ENCODE measurements at places on chromosomes 6 and 20. TPM values are rescaled to one million over a fixed set of nuclear protein-coding genes. Genes with fewer than 3 reads are reported as not detected.

Gene LY86
- 3.6 TPM for total RNA-seq

Gene TMEM200A
- 5.5 TPM for total RNA-seq

Gene TUBB2B
- 0.63 TPM for total RNA-seq

Gene KHDRBS2
- total RNA-seq: not detected

Gene EPPIN
- not detected for total RNA-seq

DNA sequence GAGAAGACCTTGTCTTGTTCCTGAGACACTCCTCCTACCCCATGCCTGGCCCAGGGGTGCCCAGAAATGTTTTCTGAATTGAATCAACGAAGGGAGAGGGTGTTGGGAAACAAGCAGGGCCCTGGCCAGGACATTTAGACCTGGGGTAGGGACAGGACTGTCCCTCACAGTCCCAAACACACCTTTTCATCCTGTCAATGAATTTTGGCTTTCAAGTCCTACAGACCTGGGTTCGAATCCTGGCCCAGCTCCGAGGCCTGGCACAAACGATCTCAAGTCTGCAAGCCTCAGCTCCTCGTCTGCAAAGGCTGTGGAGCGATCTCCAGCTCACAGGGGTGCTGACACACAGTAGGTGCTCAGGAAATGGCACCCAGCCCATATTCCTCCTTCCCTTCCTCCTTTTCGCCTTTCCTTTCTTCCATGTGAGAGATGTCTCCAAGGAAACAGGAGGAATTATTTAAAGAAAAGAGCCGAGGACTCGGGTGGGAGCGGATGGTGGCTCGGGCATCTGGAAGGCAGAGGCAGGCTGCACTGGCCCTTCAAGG lies 7.3 kb upstream of the DLGAP4 start:
- no peak for DNase-seq

- DNase-seq: peak; percentile 36
These were observed 60.0 kb upstream of the BTN3A2 start for GRCh38 chr6:26304797-26305640.

- no peak for DNase-seq
These were observed 28.4 kb upstream of the GSTA3 start for GRCh38 chr6:52937908-52938307.

DNA sequence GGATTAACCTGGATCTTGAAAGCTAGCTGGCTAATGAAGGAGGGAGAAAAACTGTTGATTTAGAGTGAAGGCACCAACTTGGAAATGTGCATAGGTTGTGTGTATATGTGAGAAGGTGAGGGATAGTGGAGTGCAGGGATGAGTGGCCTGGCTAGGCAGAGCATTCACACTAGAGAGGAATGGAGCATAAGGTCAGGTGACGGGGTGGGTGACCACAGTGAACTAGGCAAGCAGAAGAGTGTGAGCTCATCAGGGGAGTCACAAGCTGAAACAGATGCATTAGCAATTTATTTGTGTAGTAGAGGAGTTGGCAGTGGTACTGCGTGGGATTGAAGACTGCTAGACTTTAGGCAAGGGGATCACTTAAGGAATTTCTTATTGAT lies 10.5 kb downstream of the ANKRD66 start:
- DNase-seq: no peak

DNA sequence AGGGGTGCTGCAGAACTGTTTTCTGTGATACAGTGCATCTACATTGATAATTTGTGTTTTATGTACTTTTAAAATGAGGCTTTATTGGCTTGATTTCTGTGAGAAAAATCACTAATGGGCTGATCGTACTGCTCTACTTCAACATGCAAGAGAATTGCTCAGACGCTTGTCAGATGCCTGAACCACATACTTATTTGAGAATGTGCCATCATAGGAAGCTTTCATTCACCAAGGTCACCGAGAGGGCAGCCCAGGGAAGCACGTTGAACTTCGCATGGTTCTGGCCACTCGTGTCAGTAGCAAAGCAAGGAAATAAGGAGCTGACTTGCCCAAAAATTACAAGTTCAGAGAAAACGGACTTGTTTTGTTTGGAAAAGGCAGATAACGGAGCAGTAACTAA lies 168.5 kb upstream of the AKAP12 start:
- no peak for DNase-seq

- DNase-seq: no peak
These were observed 20.6 kb downstream of the TNXB start for GRCh38 chr6:32088487-32089049.

GRCh38 chr20:17431621-17432364 lies 99.4 kb downstream of the BFSP1 start:
- no peak for DNase-seq

- DNase-seq: no peak
These were observed 19.7 kb upstream of the UTRN start for GRCh38 chr6:144265390-144265789.

DNA sequence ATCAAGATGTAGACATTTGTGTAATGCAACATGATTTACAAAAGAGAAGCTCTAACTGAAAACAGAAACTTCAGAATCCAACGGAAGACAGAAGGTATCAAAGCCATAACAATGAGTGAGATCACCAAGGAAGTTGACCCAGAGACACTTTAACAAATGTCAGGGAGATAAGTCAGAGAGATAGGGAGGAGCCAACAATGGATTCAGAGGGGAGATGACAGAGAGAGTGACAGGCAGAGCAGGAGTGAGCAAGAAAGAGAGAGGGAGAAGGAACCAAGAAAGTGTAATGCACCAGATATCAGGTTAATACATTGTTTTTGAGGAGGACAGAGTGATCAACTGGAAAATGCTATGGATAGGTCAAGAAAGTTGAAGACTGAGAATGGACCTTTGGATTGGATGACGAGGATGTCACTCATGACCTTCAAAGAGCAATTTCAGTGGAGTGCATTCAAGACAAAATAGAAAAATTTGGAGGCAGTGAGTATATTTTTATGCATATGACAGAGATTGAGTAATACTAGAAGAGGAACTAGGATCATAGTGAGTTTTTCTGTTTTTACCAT lies 86.6 kb downstream of the TRDN start:
- no peak for DNase-seq

DNA sequence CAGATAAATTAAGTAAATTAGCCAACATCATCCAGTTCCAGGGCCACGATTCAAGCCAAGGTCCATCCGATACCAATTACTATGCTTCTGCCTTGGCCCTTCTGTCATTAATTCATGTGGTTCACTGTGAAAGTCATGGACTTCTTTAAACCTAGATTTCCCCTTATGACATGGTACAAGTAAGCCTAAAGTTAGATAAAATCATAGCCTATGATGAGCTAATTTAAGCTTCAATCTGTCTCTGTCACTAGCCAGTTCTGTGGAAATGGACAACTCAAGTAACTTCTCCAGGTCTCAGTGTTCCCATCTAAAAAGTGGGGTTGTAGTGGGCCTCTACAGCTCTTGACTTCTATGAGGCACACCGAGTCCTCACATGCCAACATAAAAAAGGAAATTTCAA lies 225.5 kb upstream of the MARCKS start:
- no peak for DNase-seq

GRCh38 chr6:134217798-134218140 lies 100.1 kb downstream of the SGK1 start:
- no peak for DNase-seq

DNA sequence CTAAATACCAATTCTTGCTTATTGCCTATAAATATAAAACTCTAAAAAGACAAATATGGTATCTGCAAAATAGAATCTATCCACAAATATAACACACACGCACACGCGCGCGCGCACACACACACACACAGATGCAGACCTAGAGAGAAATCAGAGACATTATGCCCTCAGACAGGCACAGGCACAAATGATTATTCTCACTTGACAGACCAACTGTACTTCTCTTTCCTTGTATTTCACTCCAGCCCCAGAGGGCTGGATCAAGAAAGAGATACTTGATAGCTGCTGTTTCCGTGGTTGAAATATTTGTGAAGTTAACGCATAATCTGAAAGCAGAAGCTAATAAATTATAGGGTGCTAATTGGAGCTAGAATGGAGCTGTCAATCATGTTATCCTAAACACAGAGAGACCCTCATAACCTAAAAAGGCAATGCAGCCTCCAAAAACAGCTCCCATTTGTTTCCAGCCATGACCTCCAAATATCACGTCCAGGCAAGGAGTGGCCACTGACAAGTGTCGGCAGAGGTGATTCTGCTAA lies 11.5 kb downstream of the VGLL2 start:
- DNase-seq: no peak

DNA sequence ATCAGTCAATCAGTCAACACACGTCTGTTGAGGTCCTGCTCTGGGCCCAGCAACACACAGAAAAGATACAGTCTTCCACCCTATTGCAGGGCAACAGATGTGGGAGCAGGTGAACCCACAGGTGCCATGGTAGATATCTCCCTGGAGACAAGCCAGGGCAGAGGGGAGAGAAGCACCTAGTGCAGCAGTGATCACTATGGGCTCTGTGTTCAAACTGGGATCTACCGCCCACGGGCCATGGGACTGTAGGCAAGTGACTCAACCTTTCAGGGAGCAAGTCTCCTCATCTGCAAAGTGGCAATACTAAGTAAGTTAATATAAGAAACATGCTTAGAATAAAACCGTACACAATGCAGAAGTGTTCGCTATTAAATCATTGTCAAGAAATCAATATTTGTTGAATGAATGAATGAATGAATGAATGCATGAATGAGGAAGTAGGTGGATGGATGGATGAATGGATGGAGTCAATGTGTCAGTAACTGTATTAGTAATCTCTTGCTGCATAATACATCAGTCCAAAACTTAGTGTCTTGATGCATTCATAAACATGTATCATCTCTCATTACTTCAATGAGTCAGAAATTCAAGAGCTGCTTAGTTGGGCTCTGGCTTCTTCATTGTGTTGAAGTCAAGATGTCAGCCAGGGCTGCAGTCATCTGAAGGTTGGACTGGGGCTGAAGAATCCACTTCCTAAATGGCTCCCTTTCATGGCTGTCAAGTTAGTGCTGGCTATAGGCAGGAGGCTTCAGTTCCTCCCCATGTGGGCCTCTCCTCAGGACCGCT lies 31.9 kb upstream of the NFATC2 start:
- no peak for DNase-seq

DNA sequence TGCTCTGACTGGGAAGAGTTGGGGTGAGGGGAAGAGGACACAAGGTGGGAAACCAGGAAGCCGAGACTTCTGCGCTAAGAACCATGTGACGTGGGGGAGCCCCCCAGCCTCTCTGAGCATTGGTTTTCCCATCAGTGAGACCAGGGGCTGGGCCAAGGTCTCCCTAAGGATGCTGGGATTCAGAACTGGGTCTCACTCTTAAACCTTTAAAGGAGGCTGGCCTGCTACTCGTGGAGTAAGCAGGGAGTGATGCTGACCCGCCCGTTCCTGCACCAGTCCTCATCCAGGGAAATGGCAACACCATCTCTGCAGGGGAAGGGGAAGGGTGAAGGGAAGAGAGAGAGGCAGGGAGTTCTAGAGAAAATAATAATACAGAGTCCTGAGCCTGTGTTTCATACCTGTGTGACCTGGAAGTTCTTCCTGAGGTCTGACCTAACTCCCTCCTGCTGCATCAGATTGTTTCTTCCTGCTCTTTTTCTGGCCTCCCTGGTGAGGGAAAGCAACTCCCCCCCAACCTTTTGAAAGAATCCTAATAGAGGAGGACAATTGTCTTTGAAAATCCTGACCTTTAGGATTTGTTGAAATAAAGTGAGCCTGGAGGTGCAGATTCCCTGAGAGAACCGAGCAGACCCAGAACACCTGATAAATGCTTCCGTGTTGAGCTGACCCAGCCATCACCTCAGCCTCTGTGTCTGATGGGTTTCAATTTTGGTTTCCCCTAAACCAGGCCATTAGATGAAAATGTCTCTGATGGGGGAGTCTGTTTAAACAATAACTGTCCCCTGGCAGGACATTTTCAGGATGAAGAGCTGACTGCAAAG lies 3.0 kb upstream of the GRM4 start:
- DNase-seq: no peak

DNA sequence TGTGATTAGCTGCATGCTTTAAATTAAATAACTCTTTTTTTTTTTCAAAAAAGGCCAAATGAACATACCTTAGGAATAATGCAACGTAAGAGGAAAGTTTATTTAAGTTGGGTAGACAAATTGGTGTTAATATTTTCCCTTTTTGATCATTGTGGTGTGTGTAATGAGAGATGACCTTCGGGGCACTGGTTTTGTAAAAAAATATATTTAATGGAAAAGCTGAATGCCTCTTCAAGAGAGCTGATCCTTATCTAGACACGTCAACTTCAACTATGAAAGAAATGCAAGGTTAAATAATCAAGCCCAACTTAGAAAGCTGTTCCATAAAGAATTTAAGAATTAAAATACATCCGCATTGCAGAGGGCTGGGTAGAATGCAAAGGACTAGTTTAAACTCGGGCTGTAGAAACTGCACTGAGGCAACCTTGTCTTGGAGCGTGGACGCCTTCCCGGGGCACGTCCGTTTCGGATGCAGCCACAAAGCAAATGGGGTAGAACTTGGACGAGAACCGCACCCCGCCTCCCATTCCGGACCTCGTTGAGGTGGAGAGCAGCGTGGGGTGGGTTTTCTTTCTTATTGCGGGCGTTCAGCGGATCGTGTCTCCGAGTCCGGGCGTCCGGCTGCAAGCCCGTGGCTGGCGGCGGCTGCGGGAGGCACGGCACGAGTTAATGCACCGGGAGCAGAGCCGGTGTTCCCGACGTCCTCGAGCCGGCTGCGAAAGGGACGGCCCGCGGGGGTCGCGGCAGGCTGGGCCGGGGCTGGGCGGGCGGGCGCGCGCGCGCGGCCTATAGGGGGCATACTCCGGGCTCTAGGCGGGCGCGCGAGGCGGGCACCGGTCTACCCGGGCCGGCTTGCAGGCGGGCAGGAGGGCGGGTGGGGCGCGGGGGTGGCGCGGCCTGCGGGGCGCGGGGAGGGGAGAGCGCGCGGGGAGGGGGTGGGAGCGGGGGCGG lies 1.9 kb downstream of the JARID2 start:
- peak; percentile 14 for DNase-seq

DNA sequence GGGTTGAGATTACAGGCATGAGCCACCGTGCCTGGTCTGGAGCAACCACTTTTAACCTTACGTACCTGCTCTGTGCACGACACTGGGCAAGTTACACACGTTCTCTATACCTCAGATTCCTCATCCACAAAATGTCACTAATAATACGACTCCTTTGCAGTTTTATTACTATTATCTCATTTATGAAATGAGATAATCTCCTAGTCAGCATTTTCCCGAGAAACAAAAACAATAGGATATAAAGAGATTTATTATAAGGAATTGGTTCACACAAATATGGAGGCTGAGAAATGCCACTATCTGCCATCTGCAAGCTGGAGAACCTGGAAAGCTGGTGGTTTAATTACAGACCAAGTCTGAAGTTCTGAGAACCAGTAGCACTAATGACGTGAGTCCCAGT lies 12.0 kb upstream of the KIF13A start:
- DNase-seq: no peak

GRCh38 chr6:108758884-108759283 lies 89.3 kb upstream of the ARMC2 start:
- no peak for DNase-seq

- no peak for DNase-seq
These were observed 167.9 kb downstream of the PLCB1 start for GRCh38 chr20:8299921-8300320.
